ENCODE measurements at places on chromosomes 5 and 9.
A peak's percentile ranks its signal among the peaks of the same experiment; 100 is the strongest.

- no peak for DNase-seq
Measured at GRCh38 chr5:154092356-154093141, 53.8 kb downstream of the MFAP3 start.

DNA sequence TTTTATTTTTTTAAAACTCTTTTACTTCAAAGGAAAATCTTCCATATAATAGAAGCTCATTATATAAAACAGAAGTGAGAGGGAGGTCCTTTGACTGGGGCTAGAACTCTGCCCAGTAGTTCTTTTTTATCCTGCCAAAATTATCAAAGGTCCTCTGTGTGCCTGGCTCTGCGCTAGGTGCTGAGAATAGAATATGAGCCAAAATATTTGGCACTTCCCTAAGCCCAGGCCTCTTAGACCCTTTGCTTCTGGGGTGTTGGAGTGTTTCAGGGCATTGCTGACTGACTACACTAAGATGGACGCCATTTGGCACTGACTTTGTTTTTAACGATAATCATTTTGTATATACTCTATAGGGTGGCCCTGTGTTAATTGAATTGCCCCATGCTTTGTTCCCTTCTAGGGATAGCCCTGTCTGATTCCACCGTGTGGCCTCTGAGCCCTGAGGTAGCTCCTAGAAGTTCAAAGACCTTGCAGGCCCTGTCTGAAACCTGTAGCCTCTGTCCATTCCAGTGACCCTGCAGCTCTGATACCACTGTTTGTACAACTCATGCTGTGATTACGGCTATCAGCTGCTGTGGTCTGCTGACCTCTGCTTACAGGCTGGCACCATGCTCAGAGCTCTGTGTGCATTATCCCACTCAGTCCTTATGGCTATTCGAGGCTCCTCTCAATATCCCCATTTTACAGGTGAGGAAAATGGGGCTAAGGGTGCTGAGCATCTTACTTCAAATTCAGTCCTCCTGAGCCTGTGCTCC, 84.3 kb upstream of the SHB start:
- DNase-seq = peak; percentile 36

GRCh38 chr9:92385001-92385400, 19.4 kb downstream of the OGN start:
- DNase-seq = no peak

DNA sequence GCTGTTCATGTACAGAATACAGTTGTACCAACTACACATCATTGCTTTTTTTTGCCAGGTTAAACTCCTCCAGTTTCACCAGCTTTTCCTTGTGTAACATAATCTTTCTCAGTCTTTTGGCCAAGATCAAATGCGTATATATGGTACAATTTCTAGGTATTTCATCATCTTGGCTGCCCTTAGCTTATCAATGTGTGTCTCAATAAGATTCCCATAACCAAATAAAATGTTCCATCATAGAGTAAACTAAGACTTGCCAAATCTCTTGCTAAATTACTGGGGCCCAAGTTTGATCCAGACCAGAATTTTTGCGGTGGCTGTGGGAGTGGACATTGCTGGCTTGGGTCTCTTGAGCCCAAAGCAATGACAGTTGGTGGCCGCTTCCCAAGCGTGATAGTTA, 24.3 kb upstream of the ERBIN start:
- DNase-seq = no peak

DNA sequence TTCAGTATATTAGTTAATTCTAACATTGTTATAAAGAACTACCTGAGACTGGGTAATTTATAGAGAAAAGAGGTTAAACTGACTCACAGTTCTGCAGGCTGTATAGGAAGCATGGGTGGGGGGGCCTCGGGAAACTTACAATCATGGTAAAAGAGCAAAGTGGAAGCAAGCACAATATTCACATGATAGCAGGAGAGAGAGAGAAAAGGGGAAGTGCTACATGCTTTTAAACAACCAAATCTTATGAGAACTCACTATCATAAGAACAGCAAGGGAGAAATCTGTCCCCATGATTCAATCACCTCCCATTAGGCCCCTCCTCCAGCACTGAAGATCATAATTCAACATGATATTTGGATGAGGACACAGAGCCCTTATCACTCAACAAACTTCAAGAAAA, 324.9 kb downstream of the ZNF608 start:
- DNase-seq = no peak

GRCh38 chr9:105148328-105149006, 96.0 kb upstream of the SLC44A1 start:
- DNase-seq = no peak

DNA sequence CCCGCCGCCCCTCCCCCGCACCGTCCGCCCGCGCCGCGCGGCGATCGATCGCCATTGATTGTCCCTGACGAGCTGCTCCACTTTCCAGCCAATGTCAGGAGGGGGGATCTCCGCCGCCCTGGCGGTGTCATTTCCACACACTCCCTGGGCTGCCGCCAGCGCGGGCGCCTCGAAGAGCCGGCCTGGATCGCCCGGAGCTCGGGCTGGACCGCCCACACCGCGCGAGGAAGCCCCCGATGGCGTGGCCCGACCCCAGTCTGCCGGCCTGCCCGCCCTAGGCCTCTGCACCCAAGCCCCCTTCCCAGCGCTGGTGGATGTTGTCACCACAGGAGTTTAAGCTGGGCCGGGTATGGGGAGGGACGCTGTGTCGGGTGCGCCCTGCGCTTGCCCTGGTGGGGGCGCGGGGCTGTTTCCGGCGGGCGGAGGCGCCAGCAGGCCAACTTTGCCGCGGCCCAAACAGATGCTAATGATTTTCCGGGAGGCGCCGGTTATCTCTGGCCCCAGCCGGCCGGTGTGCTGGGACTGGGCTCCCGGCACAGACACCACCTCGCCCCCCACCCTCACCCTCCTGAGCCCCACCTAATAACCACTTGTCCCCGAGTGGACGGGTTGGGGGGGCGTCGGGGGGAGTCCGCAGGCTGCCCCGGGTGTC, 10.6 kb upstream of the CXXC5 start:
- DNase-seq = peak; percentile 91

GRCh38 chr5:135115591-135115990, 81.6 kb upstream of the PITX1 start:
- DNase-seq = no peak

- DNase-seq = peak; percentile 67
Measured at GRCh38 chr9:104856413-104856941, 71.5 kb downstream of the ABCA1 start.

DNA sequence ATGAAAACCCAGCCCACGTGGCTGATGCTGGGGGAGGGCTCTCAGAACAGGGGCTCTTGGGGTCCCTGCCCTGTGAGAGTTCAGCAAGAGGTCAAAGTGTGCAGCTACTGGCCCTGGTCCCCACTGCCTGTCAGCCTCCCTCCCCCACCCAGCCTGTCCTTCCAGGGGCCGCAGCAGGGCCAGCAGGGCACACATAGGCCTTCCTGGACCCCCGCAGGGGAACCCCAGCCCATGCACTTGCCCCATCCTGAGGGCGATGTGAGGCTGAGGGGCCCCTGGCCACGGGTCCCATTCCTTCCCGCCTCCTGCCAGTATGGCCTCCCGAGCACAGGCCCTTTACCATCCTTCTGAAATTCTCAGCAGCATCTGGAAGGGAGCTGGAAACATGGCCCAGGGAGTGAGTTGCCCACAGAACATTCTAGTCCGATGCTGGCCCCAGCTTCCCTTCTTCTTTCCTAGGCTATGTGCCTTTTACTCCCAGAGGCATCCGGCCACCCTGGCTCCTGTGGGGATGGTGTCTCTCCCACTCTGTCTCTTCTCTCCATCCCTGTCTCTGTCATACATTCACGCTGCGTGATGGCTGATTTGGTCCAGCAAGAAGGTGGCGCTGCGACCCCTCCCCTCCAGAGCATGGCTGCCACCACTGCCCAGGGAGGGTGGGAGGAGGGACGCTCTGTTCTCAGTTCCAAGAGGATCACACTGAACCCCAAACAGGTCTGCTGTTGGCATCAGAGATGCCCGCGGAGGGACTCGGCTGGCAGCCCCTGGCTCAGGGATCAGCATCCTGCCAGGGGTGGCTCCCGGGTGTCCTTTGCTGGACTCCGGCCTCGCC, 19.6 kb downstream of the MRPL36 start:
- no peak for DNase-seq

- DNase-seq = no peak
Measured at GRCh38 chr5:168047043-168047668, 244.3 kb upstream of the WWC1 start.

- no peak for DNase-seq
Measured at GRCh38 chr9:83197591-83197990, 134.6 kb upstream of the RASEF start.

DNA sequence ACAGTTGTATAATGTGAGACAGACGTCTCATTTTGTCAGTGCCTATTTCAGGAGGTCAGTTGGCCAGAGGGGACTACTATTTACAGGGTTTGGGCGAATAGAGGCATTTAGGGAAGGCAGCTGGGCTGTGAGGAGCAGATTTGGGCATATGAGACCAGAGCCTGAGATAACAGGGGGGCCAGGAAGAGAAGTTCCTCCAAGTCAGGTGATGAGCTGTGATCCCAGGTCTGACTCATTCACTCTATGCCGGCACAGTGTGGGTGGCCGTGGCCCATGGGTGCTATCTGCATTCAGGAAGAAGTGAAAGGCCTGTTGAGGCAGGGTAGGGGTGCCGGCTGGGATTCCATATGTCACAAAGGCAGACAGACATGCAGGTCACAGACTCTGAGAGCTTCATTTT, 142.8 kb downstream of the PDZD2 start:
- no peak for DNase-seq

GRCh38 chr9:71984403-71984802, 73.0 kb downstream of the C9orf85 start:
- no peak for DNase-seq

- no peak for DNase-seq
Measured at GRCh38 chr5:83562071-83562606, 90.6 kb downstream of the VCAN start.

DNA sequence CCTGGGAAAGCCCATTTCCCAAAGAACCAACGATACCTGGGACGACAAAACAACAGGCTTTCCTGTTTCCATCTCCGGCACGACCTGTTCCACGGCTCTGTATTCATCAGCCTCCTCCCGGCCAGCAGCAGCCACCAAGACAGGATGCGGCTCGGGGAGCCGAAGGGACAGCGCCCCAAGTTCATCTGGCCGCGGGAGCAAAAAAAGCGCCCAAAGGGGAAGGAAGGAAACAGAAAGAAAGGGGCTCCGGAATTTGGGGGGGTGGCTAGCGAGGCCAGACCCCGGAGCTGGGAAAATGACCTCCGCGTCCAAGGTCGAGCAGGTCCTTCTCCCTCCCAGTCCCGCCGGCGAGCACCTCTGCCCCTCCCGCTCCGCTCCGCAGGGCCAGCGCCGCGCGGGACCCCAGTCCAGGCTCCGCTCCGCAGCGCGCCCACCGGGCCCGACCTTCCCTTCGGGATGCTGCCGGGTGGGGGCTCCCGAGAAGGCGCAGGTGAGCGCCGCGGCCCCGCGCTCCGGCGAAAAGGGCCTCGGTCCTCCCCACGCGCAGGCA, 608 bp downstream of the ELOVL7 start:
- peak; percentile 25 for DNase-seq

- DNase-seq = no peak
Measured at GRCh38 chr9:95857896-95858295, 17.6 kb upstream of the ERCC6L2 start.

DNA sequence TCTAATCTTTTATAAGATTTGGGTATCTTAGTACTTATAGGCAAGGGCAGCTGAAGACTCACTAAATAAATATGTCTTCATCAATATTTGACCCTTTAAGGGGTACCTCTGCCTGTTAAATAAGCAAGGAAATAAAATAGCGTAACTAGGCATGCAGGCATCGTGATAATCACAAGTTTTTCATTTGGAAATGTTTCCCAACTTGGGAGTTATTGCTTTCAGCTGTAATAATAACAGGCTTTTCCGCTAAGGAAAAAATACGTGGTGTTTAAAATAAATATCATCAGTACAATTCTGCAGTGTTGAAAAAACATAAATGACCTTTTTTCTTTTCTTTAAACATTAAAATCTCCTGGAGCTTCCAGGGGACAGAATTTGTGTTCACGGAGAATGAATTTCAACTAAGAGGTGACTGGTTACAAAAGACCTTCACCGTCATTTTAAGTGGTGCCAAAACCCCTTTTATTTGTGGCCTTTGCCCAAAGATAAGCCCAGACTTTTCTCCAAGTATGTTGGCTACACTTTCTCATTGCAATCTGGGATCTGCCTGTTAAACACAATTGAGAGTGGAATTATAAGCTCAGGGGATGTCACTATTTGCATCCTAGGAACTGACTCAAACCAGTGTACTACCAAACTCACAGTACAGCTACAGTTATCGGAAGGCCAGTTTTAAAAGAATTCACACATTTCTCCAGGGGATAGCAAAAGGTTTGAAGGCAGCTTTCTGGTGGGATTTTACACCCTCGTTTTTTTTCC, 218.6 kb downstream of the FBXL7 start:
- DNase-seq = no peak

DNA sequence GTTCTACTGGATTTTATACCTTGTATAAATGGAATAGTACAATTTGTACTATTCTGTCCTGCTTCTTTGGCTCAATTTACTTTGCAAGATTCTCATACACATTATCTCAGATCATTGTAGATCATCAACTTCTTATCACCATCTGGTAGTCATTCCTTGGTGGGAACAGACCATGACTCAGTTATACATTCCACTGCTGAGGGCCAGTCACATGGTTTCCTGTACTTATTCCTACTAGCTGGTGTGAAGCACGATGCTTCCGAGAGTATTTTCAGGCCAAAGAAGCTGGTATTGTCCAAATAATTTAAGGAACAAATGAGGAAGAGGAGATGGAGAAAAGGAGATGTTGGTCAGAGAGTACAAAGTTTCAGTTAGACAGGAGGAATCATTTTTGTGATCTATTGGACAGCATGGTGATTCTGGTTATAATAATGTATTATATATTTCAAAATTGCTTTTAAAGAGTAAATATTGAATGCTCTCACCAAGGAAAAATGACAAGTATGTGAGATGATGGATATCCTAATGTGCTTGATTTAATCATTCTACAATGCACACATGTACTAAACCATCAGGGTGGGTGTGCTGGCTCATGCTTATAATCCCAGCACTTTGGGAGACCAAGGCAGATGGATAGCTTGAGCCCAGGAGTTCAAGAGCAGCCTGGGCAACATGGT, 124.1 kb downstream of the SYK start:
- DNase-seq = no peak

- no peak for DNase-seq
Measured at GRCh38 chr5:114898602-114899001, 271.1 kb downstream of the TRIM36 start.

DNA sequence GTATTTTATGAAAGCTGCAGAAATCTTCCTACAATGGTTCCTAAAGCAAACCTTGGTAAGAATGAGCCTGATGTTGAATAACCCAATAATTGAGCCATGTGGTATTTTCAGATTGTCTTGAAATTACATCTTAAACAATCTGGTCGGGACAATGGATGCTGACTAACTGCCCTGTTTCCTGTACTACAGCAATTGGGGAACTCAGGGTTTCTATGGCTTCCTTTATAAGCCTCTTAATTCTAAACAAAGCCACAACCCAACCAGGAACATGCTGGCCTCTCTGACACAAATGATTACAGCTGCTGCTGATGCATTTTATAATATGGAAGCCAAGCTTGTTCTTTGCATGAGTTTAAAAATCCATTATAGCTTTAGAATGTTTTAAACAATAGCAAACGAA, 30.2 kb downstream of the PTPN3 start:
- no peak for DNase-seq

GRCh38 chr9:132942541-132943182, 1.8 kb downstream of the TSC1 start:
- DNase-seq = no peak
